ENCODE measurements at places on chromosomes 2 and 18.

DNA sequence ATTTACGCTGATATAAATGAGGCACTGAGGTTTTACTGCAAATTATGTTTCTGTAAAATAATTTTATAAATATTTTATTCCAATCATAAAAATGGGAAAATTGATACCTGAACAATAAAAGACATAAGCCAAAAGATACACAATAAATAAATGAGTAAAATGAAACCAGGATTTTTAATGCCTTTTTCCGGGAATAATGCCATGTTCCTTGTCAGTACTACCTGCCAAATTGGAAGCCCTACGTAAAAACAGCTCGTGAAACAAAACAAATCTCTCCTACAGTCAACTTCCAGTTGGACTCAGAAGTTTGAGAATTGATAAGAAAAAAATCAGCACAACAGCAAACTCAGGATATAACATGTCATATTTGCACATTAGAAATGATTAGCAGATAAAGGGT is 18.0 kb downstream of the GALNT3 start:
- DNase-seq: no peak

DNA sequence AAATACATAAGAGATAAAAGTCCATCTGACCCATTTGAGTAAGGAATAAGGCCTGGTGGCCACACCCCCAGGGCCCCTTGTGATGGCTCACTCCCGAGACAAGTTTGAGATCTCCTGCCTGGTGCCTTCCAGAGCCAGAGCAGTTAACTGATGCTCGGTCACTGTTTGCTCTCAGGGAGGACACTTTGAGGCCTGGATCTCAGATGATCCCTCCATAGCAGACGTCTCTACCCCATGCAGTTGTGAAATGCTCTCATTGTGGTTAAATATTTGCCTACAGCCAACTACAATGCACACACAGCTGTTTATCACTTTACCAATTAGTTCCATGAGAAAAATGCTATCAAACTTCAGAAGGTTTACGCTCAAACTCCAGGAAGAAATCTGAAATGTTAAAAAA is 12.3 kb downstream of the GYPC start:
- DNase-seq: no peak

DNA sequence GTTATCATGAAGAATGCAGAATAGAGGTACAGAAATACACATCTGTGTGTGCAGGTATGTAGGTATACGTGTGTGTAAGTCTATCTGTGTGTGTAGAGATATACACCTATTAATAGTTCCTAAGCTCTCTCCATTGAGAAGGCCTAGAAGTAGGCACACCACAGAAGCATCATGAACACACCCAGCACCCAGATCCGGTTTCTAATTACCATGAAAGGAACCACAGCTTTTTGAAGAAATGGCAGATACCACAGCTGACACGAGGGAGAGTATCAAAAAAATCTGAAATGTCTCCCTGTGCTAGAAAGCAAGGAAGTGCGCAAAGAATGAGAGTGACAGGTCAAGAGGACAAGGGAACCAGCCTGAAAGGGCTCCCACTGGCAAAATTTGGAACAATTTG is 27.7 kb upstream of the AP1S3 start:
- DNase-seq: no peak

DNA sequence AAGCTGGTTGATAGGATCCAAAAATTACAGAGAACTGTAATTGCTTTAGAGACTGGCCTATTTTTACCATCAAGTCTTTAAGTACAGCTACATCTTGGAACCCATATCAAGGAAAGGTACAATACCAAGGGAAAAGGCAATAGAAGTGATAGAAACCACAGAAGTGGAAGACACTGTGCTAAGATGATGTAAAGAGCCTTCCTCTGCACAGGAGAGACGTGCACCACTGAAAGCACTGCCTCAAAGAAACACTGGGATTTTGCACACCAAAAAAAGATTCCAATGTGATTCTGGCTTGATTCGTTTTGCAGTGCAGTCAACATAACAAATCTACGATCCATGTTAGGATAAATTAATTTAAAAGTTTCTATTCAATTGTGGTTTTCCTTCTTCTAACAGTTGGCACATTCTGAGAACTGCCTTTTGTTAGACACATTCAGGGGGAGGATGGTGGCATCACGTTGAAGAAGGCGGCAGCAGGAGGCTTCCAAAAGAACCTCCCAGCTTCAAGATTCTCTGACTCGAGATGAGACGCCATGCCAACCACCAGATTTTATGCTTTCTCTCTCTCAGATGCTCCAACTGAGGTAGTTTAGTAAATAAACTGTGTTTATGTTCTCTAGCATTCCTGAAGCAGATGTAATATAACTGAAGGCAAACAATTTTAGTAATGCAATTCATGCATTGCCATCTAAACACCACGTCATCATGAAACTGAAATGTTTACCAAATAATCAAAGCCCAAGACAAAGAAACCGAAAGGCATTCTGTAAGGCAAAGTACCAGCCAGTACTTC is 102.9 kb downstream of the BCL2 start:
- no peak for DNase-seq

- DNase-seq: peak; percentile 62
Observed at GRCh38 chr2:152635635-152636298, 81.5 kb downstream of the PRPF40A start.

DNA sequence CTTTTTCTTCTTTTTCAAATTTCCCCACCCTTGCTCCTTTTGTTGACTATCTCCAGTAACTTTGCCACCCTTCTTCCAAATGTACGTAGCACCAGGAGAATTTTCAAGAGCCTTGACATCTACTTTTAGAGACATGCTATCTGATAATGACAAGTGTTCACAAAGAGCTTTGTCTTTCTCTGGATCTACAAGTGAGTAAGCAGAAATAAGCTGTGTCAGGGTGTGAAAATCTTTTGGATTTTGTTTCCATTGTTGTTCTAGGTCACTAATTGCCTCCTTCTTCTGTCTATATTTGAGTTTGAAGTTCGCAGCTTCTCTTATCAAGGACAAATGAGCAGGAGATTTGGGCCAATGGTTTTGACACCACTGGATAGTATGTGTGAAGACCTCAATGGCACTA is 8.4 kb upstream of the C18orf32 start:
- DNase-seq: no peak

DNA sequence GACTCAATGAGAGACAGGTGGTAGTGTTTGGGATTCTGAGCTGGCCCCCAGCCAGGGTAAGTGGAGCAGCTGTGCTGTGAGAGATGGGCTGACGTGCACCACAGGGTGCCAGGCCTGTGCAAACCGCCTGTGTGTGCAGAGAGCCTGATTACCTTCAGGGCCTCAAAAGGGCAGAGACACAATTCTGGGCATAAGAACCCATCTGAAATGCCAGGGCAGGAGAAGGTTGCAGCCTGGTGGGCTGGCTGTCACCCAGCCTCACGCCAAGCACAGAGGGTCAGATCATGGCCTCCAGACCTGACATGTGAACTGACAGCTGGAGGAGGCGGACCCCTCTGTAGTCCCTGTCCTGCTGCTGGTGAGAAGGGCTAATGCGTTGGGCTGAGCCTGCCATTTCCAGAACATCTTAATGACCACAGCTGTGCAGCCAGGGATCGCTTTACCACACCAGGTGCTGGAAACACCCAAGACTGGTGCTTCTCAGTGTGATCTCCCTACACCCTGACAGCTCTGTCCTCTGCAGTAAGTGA is 100.9 kb downstream of the ARL4C start:
- no peak for DNase-seq

DNA sequence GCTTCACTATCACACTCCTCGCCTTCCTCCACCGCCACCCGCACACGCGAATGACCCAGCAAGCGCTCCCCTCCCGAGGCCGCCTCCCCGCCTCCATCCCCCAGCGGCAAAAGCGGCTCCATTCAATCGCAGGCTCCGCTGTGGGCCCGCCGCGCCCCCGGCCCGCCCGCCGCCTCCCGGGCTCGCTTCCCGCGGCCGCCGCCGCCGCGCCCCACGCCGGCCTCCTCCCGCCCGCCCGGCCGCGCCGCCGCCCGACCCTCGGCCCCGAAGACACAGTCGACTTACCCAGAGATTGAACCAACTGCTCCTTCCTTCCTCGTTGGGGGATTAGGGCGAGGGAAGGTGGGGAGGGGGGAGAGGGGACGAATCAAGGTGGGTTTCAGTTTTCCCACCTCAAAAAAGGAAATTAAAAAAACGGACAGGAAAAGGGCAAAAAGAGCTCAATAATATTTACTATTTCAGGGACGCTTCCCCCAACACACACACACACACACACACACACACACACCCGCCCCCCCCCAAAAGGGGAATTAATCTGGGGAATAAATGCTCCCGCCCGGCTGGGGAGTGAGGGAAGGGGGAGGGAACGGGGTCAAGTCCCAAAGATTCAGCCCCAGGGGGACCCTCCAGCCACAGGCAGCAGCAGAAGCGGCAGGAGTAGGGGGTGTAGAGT is 743 bp downstream of the XPO1 start:
- DNase-seq: peak; percentile 34

DNA sequence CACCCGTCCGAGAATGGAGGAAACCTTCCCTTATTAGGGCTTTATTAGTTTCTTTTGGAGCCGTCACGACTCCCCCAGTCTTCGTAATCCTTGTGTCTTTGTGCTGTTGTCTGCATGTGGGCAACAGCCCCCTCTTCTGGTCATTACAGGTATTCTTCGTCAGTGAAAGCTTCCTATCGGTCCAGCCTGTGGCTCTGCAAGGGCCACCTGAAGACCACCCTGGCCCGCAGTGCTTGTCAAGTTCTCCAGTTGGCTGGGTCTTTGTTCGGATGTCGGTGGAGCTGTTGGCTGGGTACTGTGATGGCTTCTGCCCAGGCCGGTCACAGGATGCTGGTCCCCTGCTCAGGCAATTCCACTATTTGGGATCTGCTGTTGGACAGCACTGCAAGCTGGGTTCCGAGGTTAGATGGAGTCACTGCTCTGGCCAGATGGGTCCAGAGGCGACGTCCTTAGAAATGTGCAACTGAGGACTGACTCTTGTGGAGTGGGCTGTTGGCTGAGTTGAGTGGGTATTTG is 19.2 kb downstream of the E2F6 start:
- peak; percentile 60 for DNase-seq

DNA sequence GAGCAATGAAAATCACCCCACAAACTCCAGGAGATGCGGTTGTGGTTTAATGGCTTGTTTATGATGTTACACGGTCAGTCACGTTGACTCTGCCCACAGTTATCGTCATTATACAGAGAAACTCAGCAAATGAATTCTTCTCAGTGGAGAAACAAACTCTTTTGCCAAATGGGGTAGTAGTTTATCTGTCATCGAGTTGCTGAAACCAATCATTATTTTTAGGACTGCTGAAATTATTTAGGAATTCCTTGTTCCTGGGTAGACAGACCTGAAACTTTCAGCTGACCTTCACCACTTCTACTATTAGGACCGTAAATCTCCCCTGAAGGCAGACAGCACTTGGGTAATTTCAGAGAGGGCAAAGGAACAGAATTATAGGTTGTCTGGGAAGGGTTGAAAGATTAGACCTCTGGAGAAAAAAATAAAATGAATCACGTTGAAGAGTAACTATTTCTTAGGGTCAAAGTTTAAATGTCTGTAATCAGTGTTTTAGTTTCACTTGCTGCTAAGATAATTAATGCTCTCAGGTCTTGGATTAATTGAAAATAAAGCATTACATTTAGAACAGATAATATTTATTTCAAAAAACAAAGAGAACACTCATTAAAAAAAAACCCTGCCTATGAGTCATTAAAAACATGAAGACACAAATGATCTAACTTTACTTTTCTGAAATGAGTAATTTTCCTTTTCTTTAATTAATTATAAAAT is 52.1 kb upstream of the LYPD6 start:
- no peak for DNase-seq

DNA sequence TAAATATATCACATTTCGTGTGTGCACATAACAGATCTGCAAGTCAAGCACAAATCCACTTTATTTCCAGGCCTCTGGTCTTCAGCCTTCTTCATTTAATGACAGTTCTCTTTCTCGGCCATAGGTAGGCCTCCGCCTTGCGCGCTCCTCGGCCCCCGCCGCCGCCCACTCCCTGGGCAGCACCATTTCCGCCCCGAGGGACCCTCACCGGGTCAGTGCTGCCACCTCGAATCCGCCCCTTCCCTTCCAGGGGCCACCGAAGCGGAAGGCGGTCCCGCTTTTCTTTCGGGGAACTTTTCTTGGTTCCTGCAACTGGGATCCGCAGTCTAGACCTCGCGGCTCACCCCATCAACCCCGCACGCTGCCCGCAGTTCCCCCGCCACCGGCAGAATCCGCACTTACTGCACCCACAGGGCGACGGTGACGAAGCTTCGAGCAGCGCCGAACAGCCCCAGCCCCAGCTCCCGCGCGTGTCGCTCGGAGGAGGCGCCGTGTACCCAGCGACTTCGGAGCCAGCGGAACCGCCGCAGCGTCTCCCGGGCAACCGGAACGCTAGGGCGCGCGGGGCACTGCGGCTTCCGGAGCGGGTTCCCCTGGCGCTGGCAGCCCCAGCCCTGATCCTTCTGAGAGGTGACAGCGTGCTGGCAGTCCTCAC is at the start of gene CDKL4:
TSS of gene CDKL4 (minus strand) at position 502 of the 655 bp plus-strand sequence.
- peak; percentile 20 for DNase-seq

GRCh38 chr2:57868619-57869139 is 177.9 kb upstream of the VRK2 start:
- no peak for DNase-seq
